ENCODE measurements at places on chromosomes 11 and 22.

- no peak for DNase-seq
Measured at GRCh38 chr11:87859636-87860035, 315.6 kb downstream of the RAB38 start.

DNA sequence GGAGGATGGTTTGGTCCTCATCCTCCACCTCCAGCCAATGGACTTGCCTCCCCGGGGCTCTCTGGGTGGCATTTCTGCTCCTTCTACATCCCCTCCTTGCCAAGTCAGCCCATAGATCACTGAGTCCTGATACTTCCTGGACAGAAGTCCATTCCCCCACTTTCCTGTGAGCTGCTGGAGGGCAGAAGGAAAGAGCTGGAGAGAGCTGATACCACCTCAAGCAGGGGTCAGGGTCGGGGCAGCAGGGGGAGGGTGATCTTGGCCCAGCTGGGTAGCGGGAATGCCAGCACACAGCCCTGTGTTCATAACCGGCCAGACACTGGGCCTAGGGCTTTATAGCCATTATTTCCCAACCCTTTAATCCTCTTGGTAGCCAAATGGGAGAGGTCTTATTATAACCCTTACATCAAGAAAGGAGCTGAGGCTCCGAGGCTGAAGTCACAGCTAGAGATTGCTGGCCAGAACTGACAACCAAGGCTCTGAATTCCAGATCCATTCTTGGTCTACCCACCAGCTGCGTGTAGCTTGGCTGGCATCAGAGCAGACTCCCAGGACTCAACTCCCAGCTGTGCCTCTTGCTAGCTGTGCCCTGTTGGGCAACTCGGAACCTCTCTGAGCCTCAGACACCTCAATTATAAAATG is 39.9 kb downstream of the CD6 start:
- DNase-seq: no peak

GRCh38 chr11:34869425-34869824 is 46.8 kb downstream of the APIP start:
- peak; percentile 20 for DNase-seq

- DNase-seq: no peak
Measured at GRCh38 chr11:2267306-2267850, 3.0 kb downstream of the ASCL2 start.
